Activated CD8-positive, alpha-beta T cell treated with anti-CD3 and anti-CD28 coated beads, Interleukin-2, amount 10 ng/mL, durations not matched to agents 7 days and 5 days (primary cell): ENCODE measurements at places on chromosomes 16 and 17.
A peak's percentile ranks its signal among the peaks of the same experiment; 100 is the strongest.

DNA sequence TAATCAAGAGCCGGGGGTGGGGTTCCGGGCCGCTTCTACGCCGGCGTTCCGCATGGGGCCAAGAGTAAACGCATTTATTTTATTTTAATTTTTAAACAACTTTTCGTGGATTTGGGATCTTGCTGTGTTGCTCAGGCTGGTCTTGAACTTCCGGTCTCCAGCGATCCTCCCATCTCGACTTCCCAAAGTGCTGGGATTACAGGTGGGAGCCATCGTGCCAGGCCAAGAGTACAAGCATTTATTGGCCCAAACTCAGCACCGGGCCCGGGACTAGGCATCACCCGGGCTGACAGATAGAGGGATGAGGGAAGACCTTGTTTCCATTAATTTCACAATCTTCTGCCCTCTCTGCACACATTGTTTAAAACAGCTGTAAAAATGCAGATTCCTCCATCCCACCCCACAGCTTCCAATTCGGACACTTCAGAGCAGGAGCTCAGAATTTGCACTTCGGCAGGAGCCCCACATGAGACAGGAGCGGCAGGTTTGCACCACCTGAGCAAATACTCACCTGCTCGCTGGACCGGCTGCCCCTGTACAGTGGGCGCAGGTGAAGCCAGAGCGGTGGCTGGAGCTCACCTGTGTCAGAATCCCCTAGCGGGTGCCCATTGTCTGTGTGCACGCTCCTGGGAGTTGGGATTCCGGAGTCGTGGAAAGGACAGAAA lies 663 bp upstream of the GINS2 start:
- no peak for DNase-seq

- peak; percentile 35 for DNase-seq
Observed at GRCh38 chr17:74860229-74860871, 665 bp upstream of the GRIN2C start.

GRCh38 chr17:27807567-27808470 lies 7.5 kb upstream of the NOS2 start:
- DNase-seq: peak; percentile 88

DNA sequence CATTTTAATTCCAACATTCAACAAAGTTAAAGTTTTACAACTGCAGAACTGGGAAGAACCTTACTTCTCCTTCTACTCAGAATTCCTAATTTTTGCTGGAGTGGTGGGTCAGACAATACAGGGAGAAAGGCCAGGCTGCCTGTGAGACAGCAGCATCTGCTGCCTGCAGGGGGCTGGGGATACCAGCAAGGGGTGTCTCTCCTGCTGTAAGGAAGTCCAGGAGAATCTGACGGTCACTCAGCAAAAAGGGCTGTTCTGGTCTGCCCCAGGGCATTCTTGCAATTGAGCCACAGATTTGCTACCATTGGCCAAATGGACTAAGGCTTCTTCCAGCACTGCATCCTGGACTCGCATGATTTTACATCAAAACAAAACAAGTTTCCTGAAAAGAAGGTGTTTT lies 426.6 kb upstream of the CDH11 start:
- no peak for DNase-seq

- DNase-seq: no peak
Observed at GRCh38 chr16:30633526-30633925, 17.2 kb upstream of the PRR14 start.

DNA sequence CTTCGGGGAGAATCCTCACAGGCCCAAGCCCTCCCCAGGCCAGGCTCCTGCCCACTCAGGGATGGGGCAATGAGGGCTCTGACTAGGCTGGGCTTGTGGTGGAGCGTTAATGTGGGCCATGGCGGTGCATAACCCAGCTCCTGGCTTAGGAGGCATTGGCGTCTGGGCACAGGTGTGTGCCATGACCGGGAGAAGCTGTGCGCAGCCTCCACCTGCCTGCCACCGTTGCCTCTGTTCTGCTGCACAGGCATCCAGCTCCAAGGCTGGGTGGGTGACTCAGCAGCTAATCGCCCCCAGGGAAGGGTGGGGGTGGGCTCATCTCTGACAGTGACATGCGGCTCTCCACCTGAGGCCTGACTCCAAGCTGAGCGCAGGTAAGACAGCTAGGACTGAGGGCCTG lies 3.5 kb upstream of the ARHGAP27 start:
- no peak for DNase-seq

GRCh38 chr17:28240688-28241340 lies 78.2 kb upstream of the TMEM97 start:
- DNase-seq: no peak

DNA sequence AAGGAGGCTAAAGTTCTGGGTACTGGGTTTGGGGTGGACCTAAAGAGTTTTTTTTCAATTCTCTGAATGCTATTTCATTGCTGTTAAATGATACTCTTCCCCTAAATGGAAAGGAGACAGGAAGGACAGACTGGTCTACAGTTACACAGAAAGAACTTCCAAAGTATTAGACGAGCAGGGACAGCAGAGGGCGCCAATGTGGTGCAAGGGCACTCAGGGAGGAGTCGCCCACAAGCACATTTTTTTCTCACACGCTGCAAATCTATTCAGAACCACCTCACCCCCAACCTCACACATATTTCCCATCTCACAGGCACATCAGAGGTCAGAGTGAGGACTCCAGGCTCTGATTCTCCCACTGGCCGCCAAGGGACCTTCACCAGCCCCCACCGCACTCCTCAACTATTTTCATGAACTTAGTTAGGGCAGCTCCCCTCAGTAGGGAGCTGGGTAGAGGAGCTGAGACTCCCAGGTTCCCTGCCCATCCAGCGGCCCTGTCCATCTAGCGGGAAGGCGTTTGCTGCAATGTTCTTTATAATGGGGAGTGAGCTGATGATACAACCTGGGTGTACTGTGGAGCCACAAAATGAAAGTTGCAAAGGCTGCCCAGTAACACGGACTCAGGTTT lies 6.8 kb upstream of the CA4 start:
- DNase-seq: peak; percentile 89

GRCh38 chr16:73049511-73049910 lies 1.6 kb upstream of the ZFHX3 start:
- no peak for DNase-seq

- peak; percentile 47 for DNase-seq
Observed at GRCh38 chr17:36657763-36658490, 56.5 kb downstream of the MRM1 start.

DNA sequence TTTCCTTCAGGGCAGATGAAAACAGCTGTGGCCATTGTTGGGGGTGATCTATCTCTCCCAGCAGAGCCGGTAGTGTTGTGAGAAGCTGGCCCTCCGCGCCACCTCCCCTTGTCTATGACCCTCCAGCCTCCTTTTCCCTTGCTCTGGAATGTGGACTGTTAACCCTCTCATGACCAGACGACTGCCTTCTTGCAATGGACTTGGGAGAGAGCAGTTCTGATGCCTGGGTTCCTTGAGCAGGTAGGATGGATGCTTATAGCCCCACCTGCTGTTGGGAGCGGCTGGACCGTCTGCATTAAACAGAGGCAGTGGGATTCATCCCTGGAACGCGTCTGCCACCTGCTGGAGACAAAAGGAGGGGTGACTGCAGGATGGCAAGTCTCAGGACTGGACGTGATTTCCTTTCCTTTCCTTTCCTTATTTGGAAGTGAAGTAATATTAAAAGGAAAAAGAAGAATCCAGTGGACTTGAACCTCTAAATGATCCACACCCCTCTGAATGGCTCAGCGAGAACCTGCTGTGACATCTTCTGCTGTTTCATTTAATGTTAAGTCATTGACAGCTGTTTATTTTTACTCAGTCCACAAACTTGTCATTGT lies 1.8 kb upstream of the SOST start:
- peak; percentile 94 for DNase-seq

GRCh38 chr17:15663176-15663575 lies 20.9 kb downstream of the TRIM16 start:
- DNase-seq: no peak

GRCh38 chr17:80408872-80409271 lies 6.1 kb upstream of the ENDOV start:
- no peak for DNase-seq

DNA sequence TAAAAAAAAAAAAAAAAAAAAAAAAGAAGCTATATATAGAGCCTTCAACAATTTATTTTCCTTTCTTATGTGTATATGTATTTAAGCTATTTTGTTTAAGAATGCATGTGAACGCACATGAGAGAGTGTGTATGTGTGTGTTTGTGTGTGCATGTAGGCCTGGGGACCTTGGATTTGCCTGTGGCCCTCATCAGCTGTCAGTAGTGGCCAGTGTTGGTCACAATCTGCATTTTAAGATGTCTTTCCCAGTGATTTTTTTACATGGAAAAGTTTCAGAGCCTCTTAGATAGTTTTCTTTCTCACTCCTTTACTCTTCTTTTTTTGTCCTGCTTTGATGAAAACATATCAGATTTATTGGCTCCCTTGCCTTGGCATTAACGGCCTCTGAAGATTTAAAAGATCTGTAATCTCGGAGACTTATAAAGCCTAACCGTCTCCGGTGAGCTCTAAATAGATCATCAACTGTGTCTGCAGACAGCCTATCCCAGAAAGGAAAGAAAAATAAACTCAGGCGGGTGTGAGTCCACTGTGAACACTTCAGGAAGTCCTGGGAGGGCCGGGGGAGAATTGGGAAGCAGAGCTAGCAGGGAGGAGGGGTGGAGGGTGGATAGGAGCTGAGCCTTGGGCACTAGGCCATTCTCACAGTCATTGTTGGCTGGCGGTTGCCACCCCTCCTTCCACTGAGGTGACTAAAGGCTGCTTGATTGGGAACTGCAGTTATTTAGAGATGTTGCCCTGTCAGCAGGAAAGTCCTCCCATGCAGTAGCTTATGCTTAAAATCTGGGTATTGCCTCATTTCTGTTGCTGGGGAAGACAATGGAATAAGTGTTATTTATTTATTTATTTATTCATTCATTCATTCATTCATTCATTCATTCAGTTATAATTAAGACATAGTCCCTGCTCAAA lies 86.8 kb downstream of the WWP2 start:
- no peak for DNase-seq

DNA sequence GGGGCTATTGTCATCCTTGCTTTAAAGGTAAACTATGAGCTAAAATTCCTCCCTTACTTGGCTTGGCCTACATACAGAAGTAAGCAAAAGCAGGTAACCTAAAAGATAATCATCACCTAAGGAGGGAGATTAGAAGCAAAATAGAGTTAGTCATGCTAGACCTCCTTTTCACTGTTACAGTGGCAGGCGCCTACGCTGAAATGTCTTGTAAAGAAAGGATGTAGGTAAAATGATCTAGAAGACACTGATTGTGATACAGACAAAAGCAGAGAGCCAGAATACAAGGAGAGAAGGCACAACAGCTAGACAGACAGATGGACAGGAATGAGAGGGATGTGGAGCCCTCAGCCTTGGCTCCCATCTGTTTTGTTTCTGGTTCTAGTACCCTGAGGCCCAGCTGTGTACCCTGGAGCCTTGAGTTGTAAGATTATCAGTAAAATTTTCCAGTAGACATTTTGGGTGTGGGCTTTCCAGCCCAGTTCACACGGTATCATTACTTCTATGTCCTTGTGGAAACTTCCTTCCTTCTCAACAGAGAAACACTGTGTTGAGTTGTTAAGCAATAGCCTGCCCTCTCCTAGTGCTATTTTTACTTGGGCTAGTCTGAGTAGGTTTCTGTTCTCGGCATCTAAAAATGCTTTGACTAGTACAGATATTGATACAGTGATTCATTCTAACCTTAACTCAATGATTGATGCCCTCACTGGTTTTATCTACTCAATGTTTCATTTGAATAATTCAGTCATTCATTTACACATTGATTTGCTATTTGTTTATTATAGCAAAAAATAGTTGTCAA lies 7.7 kb upstream of the C16orf78 start:
- DNase-seq: no peak

DNA sequence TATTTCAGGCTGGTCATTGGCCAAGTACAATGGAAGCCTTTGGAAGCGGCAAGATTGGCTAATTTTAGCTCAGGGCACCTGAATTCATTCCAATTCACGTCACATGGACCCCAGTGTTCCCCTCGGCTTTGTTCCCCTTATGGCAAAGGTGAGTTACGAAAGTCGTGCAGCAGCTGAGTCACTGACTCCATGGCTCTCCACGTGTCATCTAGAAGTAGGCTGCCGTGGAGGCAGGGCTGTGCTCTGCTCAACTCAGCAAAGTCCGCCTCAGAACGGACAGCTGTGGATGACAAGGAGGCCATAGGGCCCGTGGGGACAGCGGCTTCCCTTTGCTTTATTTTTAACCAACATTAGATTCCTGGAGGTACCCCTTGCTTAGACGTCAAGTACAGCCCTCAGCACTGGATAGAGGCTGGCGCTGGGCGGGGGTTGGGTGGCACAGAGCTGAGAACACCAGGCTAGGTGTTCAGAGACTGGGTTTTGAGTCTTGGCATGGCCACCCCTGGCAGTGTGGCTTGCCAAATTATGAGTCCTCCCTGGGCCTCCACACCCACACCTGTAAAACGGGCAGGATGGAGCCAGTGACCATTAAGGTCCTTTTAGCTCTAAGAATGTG lies 23.6 kb downstream of the ADAD2 start:
- no peak for DNase-seq

DNA sequence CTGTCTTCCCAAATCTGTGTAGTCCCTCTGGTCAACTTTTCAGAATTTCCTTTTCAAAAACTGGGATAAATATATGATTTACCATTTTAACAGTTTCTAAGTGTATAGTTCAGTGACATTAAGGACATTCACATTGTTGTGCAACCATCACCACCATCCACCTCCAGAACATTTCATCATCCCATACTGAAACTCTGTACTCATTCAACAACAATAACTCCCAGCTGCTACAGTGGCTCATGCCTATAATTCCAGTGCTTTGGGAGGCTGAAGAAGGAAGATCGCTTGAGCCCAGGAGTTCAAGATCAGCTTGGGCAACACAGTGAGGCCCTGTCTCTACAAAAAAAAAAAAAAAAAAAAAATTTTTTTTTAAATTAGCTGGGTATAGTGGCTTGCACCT lies 131.0 kb downstream of the AATF start:
- no peak for DNase-seq

GRCh38 chr17:66764506-66764905 lies 70.4 kb upstream of the CACNG5 start:
- DNase-seq: no peak

- DNase-seq: no peak
Observed at GRCh38 chr16:71895679-71896365, 491 bp downstream of the IST1 start.

GRCh38 chr17:43871946-43872690 lies 25.1 kb downstream of the CD300LG start:
- no peak for DNase-seq

GRCh38 chr17:35872196-35872980 lies 3.7 kb upstream of the HEATR9 start:
- DNase-seq: no peak

GRCh38 chr17:30908717-30909420 lies 2.8 kb upstream of the TEFM start:
- DNase-seq: no peak

- no peak for DNase-seq
Observed at GRCh38 chr17:39071573-39071972, 79.9 kb downstream of the PLXDC1 start.

- DNase-seq: no peak
Observed at GRCh38 chr17:72423718-72424117, 302.9 kb downstream of the SOX9 start.

- DNase-seq: peak; percentile 38
Observed at GRCh38 chr17:69375229-69375628, 39.3 kb upstream of the MAP2K6 start.

DNA sequence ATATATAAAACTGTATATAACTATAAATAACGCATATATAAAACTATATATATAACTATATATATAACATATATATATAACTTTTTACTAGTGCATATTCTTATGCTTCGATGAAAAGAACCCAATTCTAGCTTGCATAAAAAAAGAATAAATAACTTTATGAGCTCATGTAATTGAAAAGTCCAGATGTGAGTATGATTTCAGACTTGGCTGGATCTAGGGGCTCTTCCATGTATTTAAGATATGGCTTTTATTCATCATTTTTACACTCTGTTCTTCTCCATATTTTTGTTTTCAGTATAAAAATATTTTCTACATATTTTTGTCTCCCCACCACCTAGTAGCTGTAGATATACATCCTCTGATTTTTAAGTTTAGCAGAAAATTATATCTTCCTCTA lies 417.5 kb downstream of the CDH11 start:
- DNase-seq: no peak
